ENCODE measurements at places on chromosomes 12 and 14. TPM values are rescaled to one million over a fixed set of nuclear protein-coding genes. Genes with fewer than 3 reads are reported as not detected.

Gene LBHD2
- not detected for polyA plus RNA-seq

- no peak for DNase-seq
These were observed 72.7 kb downstream of the SAMD4A start for GRCh38 chr14:54639611-54640010.

Gene NGB
- not detected for polyA plus RNA-seq

GRCh38 chr12:13900718-13901117, 80.7 kb downstream of the GRIN2B start:
- DNase-seq = no peak

- DNase-seq = no peak
These were observed 36.7 kb upstream of the LGALS3 start for GRCh38 chr14:55092341-55092740.

DNA sequence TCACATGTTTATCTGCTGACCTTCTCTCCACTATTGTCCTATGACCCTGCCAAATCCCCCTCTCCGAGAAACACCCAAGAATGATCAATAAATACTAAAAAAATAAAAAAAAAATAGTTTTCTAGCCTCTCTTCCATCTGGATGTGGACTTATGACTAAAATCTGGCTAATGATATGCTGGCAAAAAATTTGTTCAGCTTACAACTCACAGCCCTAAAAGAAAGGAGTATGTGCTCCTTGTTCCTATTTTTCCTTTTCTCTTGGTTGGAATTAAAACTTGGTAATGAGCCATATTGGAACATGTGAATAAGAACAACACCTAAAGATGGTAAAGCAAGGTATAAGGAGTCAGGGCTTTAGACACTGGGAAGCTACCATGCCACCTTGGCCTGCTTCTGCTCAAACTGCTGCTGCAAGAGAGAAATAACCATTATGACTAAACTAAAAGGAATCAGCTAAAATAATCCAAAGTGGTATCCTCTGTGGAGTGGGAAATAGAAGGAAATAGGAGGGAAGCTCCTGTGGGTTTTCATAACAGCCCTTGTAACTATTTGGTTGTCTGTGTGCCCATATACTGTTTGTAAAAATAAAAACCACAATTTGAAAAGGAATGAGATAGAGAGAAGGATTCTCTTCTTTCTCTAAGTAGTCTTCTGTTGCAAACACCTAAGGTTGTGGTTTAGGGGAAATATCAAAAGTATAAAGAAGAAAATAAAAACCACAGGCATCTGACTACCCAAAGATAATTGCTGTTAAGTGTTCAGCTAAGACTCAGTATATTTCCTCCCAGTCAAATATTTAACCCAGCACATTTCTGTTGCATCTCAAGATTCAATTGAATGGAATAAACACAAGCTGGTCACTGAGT, 53.8 kb downstream of the SDR9C7 start:
- no peak for DNase-seq

GRCh38 chr14:83289390-83289789, 1755.7 kb upstream of the SEL1L start:
- no peak for DNase-seq

Gene KLRC1
- polyA plus RNA-seq = 0.80 TPM

GRCh38 chr12:94265966-94266745, 117.8 kb downstream of the PLXNC1 start:
- no peak for DNase-seq
